Stimulated activated CD8-positive, alpha-beta memory T cell treated with anti-CD3 and anti-CD28 coated beads, Interleukin-12 subunit alpha, Interleukin-12 subunit beta, amount 100 ng/mL, for 4 hours (primary cell): ENCODE measurements at places on chromosomes 13 and 19.
A peak's percentile ranks its signal among the peaks of the same experiment; 100 is the strongest.

GRCh38 chr13:30907121-30907861 is 1.2 kb downstream of the MEDAG start:
- no peak for DNase-seq

GRCh38 chr13:110921695-110922094 is 6.8 kb upstream of the ANKRD10 start:
- no peak for DNase-seq

- no peak for DNase-seq
Measured at GRCh38 chr13:110206185-110206584, 100.8 kb downstream of the COL4A1 start.

DNA sequence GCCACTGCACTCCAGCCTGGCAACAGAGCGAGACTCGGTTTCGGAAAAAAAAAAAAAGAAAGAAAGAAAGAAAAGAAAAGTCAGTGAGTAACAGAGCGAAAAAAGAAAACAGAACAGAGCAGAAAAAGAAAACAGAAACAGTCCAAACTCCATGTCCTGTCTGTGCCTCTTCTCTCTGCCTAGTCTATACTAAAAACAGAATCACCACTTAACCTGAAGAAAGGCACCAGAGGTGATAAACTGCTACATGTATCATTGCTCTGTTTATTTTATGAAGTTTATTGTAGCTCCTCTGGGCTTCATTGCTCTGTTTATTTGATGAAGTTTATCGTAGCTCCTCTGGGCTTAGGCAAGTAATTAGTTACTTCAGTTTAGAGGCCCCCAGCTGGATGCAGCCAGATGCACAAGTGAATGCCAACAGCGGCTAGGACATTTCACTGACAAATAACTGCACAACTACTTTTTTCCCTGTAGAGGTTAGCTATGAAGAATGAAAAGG is 39.2 kb downstream of the TBC1D4 start:
- no peak for DNase-seq

- DNase-seq, result no peak
Measured at GRCh38 chr13:110521296-110521680, 40.2 kb downstream of the RAB20 start.

GRCh38 chr19:48095612-48096175 is 14.9 kb downstream of the PLA2G4C start:
- DNase-seq, result no peak

DNA sequence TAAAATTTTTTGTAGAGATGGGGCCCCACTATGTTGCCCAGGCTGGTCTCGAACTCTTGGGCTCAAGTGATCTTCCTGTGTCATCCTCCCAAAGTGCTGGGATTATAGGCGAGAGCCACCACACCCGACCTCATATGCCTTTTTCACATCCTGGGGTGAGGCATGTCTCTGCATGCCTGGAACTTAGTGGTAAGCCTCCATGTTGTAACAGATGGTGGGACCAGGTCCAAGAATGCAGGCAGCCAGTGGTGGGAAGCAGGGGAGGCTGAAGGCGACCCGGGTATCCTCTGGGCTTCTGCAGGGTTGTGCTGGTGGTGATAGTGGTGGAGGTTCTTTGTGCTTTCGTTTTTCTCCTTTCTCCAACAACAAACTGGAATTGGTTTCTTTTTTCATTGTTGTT is 30.1 kb upstream of the CCDC124 start:
- no peak for DNase-seq

DNA sequence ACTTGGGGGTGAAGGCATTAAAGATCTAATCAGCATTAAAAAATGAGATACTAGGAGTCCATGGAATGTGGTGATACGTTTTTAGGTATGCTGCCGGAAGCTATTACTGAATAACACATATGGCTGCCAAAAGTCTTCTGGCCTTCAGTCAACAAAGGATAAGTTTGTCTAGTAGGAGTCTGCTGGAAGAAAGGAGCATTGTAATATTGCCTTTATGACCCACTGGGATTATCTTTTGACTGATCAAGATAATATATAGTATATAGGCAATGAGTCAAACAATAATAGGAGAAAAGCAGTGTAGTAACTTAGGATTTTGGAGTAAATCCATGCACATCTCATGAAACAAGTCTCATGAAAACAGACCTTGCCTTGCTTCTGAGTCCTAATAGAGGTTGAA is 295.4 kb downstream of the SLITRK6 start:
- no peak for DNase-seq

DNA sequence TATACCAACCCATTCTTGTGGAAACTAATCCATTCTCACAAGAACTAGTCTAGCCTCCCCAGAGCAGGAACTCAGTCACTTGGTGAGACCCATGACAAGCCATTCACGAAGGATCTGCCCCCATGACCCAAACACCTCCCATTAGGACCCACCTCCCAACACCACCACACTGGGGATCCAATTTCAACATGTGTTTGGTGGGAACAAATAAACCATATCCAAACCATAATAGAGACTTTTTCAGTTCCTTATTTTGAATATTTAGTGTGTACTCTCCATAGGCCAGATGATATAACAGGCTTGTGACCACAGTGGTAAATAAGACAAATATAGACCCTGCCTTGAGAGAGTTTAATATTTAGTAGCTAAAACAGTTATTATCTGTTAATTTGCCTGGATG is 227.5 kb upstream of the SERP2 start:
- DNase-seq, result no peak

- DNase-seq, result no peak
Measured at GRCh38 chr13:41995336-41995735, 34.4 kb upstream of the VWA8 start.

- DNase-seq, result no peak
Measured at GRCh38 chr19:14267224-14267741, 61.3 kb upstream of the ADGRL1 start.

DNA sequence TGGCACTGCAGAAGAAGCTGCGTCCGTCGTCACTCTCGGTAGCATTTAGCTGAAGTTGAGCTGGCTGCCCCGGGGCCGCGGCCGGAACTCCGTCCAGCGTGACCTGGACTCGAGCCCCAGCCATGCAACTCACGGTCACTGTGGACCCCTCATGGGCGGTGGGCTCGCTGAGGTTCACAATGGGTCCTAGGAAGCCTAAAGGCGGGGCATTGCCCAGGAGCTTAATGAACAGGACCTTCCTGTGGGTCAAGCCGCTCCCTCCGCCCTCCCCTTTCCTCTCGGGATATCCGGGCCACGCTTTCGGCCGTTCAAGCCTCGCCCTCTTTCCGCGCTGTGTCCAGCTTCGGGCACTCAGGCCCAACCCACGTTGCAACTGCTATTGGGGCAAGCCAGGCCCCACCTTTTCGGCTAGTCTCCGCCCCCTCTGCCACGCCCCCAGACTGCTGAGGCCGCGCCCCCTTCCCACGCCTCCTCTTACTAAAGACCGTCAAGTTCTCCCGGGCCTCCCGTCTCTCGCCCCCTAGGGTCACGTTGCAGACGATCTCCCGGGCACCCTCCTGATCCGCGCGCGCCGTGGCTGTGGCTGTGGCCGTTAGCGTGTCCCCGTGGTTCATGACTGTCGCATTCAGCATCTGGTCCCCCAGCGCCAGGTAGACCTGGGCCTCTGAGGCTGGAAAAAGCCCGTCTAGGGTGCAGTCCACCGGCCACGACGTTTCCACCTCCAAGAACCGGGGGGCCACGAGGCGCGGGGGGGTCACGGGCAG is 1.4 kb upstream of the RAVER1 start:
- no peak for DNase-seq

- no peak for DNase-seq
Measured at GRCh38 chr13:76775088-76775740, 111.0 kb downstream of the KCTD12 start.

DNA sequence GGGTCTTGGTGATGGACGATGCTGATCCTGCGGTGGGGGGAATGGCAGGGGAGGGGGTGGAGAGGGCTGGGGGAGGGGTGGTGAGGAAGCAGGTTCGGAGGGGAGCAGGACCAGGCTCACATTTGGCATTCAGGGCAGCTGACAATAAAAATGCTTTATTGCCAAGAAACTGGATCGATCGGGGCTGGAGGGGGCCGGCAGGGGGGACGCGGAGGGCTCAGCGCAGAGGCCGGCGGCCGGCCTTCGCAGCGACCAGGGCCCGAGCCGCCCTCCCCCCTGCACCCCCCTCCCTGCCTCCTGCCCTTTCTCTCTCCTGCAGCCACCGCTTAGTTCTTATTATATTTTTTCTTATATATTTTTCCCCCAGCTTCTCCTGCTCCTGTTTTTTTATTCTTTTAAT is 18.1 kb upstream of the POU2F2 start:
- DNase-seq, result no peak

DNA sequence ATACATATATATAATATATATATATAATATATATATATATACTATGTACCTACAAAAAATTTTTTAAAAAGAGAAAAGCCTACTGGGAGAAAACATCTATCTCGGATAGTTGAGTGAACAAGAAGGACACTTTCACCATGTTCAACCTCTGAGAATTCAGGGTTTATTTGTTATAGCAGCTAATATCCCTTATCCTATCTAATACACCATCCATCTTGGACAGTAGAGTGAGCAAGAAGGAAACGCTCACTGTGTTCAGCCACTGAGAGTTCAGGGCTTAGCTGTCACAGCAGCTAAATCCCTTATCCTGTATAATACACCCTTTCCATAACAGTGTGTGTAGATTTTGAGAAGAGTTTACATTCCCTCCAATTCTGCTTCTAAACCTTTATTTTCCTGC is 38.1 kb upstream of the CACNA1A start:
- DNase-seq, result no peak

DNA sequence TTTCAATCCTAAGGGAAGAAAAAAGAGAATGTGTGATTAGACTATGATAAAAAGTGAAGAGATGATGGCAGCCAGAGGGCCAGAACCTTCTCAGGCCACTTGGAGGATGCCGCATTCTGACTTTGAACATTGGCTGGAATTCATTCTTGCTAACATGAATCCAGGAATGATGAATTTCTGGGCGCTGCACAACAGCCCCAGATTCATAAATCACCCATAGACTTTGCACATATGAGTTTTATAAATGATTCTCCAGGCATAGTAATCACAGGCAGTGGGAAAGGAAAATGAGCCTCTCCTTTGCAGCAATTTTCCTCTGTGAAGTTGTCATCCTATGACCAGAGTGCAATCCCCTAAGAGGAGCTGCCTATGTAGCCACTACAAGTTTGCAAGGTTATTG is 555.4 kb downstream of the KCTD12 start:
- DNase-seq, result no peak

- no peak for DNase-seq
Measured at GRCh38 chr19:58277748-58278540, 811 bp upstream of the ZNF8 start.

DNA sequence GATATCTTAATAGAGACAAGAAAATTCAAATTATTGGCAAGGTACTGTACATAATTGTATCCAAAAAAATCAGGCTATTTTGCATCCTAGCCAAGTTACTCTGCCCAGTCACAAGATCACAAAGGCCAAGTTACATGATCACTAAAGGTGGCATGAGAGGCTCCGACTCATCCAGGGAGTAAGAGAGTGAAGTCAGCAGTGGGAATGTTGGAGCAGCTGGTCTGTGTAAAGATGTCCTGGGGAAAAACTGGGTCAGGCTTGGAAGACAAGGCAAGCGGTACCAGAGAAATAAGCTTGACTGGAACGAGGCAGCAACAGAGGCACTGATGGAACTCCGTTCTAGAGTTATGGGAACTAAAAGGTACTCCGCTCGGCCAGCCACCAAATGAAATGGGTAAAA is 50.2 kb upstream of the PSG2 start:
- no peak for DNase-seq

- DNase-seq, result peak; percentile 75
Measured at GRCh38 chr19:40605216-40605971, 4.2 kb downstream of the LTBP4 start.

DNA sequence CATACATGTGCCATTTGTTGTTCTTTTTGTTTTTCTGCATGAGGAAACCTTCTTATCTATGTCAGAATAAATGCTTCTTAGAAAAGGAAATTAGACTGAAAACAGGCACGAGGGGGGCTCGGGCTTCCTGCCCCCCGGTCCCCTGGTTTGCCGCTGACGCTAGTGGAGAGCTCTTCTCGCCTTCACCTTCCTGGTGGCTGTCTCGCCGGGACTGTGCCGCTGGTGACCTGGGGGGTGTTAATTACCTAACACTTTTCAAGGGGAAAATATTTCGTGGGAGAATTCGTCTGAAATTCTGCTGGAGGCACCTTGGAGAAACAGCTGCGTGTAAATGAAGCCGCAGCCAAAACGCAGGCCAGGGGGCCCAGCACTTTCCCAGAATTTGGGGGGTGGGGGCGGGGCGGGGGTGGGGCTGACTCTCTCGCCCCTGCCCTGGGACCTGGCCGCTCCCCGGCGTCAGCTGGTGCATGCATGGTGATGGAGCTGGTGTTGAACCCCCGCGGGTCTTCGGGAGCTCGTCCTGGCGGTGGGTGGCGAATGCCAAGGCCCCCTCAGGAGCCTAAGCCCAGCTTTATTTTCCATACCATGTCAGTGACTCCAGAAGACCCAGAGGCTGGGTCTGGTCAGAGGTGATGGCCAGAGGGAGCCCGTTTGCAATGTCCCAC is 58.3 kb upstream of the MCF2L start:
- no peak for DNase-seq

DNA sequence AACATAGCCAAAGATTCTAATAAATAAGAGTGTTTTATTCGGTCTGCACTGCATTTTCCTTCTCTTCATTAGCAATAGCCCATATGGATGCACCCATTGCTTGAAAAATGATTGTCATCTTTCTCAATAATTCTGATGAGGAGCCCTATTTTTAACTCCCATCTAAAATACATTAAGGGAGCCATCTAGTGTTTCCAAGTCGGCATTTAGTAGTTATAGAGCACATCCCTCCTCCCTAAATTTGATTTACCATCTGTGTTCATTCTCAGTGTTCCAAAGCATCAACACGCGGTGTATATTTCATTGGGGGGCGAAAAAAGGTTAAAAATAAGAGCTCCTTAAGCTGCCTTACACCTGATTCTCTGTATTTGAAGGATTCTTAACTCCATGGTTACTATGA is 119.2 kb upstream of the IPO5 start:
- no peak for DNase-seq

DNA sequence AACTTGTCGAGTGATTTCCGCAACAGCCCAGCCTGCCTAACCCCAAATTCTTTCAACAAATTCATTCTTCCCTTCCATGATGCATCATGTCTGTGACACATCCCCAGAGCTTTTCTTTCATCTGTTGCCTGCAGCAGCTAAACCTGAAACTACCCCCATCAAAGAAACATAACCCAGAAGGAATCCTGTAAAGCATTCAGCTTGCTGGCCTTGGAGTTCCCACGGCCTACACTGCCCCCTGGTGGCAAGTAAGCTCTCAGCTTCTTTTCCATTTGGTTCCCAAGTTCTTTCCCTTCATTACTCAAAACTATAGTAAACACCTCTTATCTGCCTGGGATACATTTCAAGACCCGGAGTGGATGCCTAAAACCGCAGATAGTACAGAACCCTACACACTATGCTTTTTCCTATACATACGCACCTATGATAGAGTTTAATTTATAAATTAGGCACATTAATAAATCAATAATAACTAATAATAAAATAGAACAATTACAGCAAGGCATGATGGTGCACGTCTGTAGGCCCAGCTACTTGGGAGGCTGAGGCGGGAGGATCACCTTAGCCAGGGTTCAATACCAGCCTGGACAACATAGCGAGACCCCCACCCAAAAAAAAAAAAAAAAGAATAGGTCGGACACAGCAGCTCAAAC is 7.4 kb downstream of the ETHE1 start:
- DNase-seq, result peak; percentile 53

- no peak for DNase-seq
Measured at GRCh38 chr13:43558939-43559338, 227.8 kb downstream of the ENOX1 start.

GRCh38 chr19:28061111-28061510 is 1151.8 kb downstream of the UQCRFS1 start:
- no peak for DNase-seq

- no peak for DNase-seq
Measured at GRCh38 chr13:23743278-23744076, 145.7 kb downstream of the MIPEP start.
